ENCODE measurements at places on chromosomes 4 and X.

DNA sequence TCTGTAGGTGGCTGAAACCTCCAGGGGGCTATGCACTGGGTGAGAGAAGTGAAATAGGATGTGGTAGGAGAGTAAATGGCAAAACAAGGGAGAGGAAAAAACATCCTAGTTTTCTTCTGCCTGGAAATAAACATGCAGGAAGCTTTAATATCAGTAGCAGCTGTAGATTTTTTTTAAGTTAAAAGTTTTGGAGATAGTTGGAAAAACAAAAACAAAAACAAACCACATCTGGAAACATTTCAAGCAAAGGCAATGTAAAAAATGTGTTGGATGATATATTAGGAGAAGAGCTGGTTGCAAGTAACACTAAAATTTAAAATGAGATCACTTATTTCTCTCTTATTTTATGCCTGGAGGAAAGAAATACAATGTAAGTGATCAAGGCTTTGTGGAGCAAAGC, 388.0 kb downstream of the SPRY1 start:
- no peaks in the 10 kb centered on the region for H3K27me3 ChIP-seq
- DNase-seq = no peak
- H3K4me1 ChIP-seq = no peaks in the 10 kb centered on the region
- no peak overlapping the region for H3K4me3 ChIP-seq
- no peak overlapping the region for H3K27ac ChIP-seq
- no peaks in the 10 kb centered on the region for H3K36me3 ChIP-seq

DNA sequence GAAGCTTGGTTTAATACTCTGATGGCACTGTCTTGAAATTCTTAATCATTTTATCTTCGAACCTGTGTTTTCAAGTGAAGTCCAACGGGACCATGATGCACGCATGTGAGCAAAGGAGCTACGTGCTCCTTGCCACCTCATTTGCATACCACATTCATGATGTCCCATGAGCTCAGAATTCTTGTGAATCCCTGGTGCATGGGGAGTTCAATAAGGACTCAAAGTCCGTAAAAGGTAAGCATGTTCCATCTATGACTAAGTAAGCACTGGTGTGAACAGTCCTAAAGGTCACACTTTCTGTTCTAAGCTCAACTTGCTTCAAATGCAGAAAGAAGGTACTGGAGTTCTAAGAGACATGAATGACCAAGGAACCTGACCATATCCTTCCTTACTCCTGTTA, 13.1 kb upstream of the GPM6B start:
- DNase-seq = no peak
- no peaks in the 10 kb centered on the region for H3K4me1 ChIP-seq
- H3K4me3 ChIP-seq = no peak overlapping the region
- no peaks in the 10 kb centered on the region for H3K36me3 ChIP-seq
- no peak overlapping the region for H3K27ac ChIP-seq

DNA sequence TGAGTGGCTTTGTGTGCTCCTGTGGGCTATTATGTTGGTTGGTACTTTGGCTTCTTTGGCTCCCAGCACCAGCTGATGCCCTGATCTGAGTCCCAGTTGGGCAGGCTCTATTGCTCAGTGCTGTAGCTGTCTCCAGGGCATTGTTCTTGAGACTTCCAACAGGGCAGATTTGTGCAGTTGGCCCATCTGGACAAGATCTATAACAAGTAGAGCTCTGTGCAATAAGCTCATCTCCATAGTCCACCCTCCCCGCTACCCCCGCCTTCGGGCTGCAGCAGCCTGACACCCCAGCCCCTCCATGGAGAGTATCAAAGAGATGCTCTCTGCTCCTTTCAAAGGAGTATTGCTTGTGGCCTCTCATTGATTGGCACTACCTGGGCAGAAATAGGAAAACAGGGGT, 5.8 kb upstream of the TMEM31 start:
- no peak overlapping the region for H3K27ac ChIP-seq
- H3K36me3 ChIP-seq = no peaks in the 10 kb centered on the region
- DNase-seq = no peak
- no peak overlapping the region for H3K4me3 ChIP-seq

GRCh38 chr4:7571001-7571400, 136.3 kb upstream of the PSAPL1 start:
- H3K4me1 ChIP-seq = no peaks in the 10 kb centered on the region
- no peak overlapping the region for H3K27ac ChIP-seq
- no peak for DNase-seq
- H3K27me3 ChIP-seq = no peaks in the 10 kb centered on the region
- H3K36me3 ChIP-seq = no peaks in the 10 kb centered on the region

DNA sequence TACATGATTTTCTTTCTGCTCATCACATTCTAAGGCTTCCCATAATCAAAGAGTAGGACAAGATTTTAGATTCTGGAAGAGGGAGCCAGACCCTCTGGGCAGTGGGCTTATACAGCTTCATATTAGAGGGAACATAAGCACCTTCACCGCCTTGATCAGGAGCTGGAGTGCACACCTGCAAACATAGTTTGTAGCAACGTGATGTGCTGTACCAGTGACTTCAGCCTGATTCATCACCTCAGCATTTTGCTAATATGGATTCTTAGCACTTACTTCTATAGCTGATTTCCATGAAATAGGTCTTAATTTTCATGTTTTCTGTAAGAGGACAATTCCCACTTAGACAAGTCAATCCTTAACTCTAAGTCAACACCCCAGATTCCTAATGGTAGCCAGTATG, 36.7 kb downstream of the PCDH18 start:
- no peaks in the 10 kb centered on the region for H3K36me3 ChIP-seq
- no peak for DNase-seq
- no peaks in the 10 kb centered on the region for H3K4me1 ChIP-seq
- H3K27ac ChIP-seq = no peak overlapping the region

DNA sequence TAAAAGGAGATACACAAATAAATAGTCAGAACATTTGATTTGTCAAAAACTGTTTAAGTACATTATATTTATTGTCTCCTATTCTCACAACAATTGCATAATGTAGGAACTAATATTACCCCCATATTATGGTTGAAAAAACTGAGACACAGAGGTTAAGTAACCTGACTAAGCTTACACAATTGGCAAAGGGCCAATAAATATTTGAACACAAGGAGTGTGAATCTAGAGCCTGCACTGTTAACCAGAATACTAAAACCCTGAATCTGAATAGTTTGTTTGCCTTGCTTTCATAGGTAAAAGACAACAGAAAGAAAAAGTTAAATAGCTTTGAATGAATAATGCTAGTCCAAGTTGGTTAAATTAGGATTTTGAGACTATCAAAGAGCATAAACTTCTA, 55.2 kb downstream of the IL13RA2 start:
- no peaks in the 10 kb centered on the region for H3K27me3 ChIP-seq
- no peaks in the 10 kb centered on the region for H3K36me3 ChIP-seq
- H3K27ac ChIP-seq = no peak overlapping the region
- no peak for DNase-seq

GRCh38 chr4:154868414-154869194, 87.5 kb downstream of the RBM46 start:
- H3K4me3 ChIP-seq = no peak overlapping the region
- H3K36me3 ChIP-seq = no peaks in the 10 kb centered on the region
- H3K27me3 ChIP-seq = no peaks in the 10 kb centered on the region

- H3K27ac ChIP-seq = no peak overlapping the region
- no peak for DNase-seq
- no peaks in the 10 kb centered on the region for H3K36me3 ChIP-seq
- H3K4me1 ChIP-seq = no peaks in the 10 kb centered on the region
- H3K27me3 ChIP-seq = no peaks in the 10 kb centered on the region
Observed at GRCh38 chr4:14022456-14022855, 394.9 kb upstream of the BOD1L1 start.

GRCh38 chrX:55039471-55039870, 8.7 kb upstream of the ALAS2 start:
- no peaks in the 10 kb centered on the region for H3K27me3 ChIP-seq
- no peak overlapping the region for H3K27ac ChIP-seq
- H3K4me3 ChIP-seq = no peak overlapping the region
- H3K36me3 ChIP-seq = no peaks in the 10 kb centered on the region
- DNase-seq = no peak

GRCh38 chr4:153790500-153790865, 1.6 kb upstream of the SFRP2 start:
- DNase-seq = no peak
- no peak overlapping the region for H3K27ac ChIP-seq
- H3K27me3 ChIP-seq = peaks cover 15% of the 10 kb centered on the region
- H3K36me3 ChIP-seq = no peaks in the 10 kb centered on the region
- no peak overlapping the region for H3K4me3 ChIP-seq

DNA sequence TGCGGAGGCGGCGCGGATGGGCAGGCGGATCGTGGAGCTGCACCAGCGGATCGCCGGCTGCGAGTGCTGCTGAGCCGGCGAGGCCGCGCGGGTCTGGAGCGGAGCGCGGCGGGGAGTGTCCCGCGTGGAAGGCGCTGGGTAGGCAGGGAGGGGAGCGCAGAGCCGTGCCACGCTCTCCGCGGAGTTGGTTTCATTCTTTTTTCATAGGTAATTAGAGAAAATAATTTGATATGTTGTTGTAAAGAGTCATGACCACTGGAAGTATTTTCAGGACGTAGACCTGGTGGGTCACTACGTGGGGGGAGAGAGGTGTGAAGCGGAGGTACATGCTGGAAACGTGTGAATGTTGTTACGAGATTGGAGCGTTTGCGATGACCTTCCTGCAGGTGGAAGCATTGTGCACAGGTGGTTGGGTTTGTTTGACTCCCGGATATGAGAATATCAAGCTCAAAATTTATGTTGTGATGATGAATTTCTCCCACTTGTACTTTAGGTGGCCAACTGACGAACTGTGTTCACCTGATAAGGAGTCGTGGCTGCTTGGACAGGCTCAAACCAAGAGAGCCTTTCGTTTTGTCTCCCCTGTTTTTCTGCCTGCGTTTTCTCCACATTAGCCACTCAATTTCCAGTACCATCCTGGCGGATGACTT, 19.1 kb upstream of the S100P start:
- H3K4me3 ChIP-seq = peak overlapping the region; percentile 68
- peak overlapping the region; percentile 78 for H3K27ac ChIP-seq
- peaks cover 2% of the 10 kb centered on the region for H3K36me3 ChIP-seq
- H3K4me1 ChIP-seq = peaks cover 12% of the 10 kb centered on the region
- no peak for DNase-seq
- H3K27me3 ChIP-seq = no peaks in the 10 kb centered on the region

GRCh38 chr4:175068266-175068665, 150.1 kb downstream of the ADAM29 start:
- H3K4me1 ChIP-seq = no peaks in the 10 kb centered on the region
- no peak for DNase-seq
- no peak overlapping the region for H3K4me3 ChIP-seq

GRCh38 chr4:82381661-82382296, 8.0 kb upstream of the HNRNPD start:
- no peak overlapping the region for H3K4me3 ChIP-seq
- no peaks in the 10 kb centered on the region for H3K4me1 ChIP-seq
- no peak for DNase-seq

DNA sequence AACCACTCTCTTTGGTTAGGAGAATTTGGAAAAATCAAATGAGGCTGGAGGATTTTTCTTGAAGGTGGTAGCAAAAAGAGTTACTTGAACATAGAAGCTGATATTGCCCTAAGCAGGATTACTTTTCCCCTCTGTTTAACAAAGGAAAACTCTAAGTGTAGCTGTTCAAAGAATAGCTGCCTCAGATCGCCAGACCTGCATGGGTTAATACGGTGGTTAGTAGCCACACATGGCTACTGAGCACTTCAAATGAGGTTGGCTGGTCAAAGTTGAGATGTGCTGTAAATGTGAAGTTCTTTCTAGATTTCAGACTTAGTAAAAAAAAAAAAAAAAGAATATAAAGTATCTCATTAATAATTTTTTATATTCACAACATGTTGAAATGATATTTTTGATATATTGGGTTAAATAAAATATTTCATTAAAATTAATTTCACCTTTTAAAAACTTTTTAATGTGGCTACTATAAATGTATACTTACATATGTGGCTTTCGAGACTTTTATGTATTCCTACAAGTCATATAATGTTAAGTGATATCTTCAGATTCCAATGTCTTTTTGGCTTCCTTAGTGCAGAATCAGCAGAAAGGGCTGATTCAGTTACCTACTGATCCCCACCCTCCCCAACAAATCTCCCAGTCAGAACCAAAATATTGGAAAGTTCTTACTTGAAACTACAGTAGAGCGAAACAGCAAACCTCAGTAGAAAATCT, 3.3 kb upstream of the RPS6KA3 start:
- H3K4me1 ChIP-seq = no peaks in the 10 kb centered on the region
- H3K27ac ChIP-seq = no peak overlapping the region
- H3K4me3 ChIP-seq = no peak overlapping the region

- H3K27ac ChIP-seq = no peak overlapping the region
- no peak overlapping the region for H3K4me3 ChIP-seq
- no peak for DNase-seq
Observed at GRCh38 chrX:97909245-97909644, 1025.5 kb downstream of the RPA4 start.

DNA sequence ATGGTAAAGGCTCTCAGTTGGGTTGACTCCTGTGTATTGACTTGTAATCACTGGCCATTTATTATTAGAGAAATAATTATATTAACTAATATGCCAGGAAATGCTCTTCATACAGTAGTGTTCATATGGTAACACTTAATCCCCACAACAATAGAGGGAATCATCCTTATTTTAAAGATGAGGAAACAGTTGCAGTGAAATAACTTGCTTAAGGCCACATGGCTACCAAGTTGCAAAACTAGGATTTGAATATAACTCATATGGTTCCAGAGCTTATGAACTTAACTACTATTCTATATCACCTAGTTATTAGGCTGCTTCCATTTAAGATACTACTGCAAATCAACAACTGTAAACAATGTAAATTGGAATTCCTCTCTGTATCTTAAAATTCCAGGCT, 143.5 kb upstream of the HPGD start:
- no peak overlapping the region for H3K4me3 ChIP-seq
- H3K27ac ChIP-seq = no peak overlapping the region
- no peaks in the 10 kb centered on the region for H3K4me1 ChIP-seq
- no peak for DNase-seq
- no peaks in the 10 kb centered on the region for H3K27me3 ChIP-seq
- H3K36me3 ChIP-seq = no peaks in the 10 kb centered on the region

GRCh38 chr4:83228231-83228630, 56.4 kb downstream of the COQ2 start:
- H3K4me3 ChIP-seq = no peak overlapping the region
- H3K36me3 ChIP-seq = no peaks in the 10 kb centered on the region
- no peak overlapping the region for H3K27ac ChIP-seq
- no peaks in the 10 kb centered on the region for H3K4me1 ChIP-seq
- H3K27me3 ChIP-seq = no peaks in the 10 kb centered on the region

GRCh38 chr4:177079327-177079726, 230.3 kb upstream of the NEIL3 start:
- no peak overlapping the region for H3K4me3 ChIP-seq
- no peaks in the 10 kb centered on the region for H3K4me1 ChIP-seq
- DNase-seq = no peak
- no peak overlapping the region for H3K27ac ChIP-seq
- H3K36me3 ChIP-seq = no peaks in the 10 kb centered on the region
- H3K27me3 ChIP-seq = no peaks in the 10 kb centered on the region

GRCh38 chr4:151804086-151804630, 43.4 kb upstream of the GATB start:
- H3K4me1 ChIP-seq = no peaks in the 10 kb centered on the region
- no peaks in the 10 kb centered on the region for H3K27me3 ChIP-seq
- no peak overlapping the region for H3K4me3 ChIP-seq

GRCh38 chrX:3713937-3714434, 537 bp upstream of the PRKX start:
- H3K27me3 ChIP-seq = no peaks in the 10 kb centered on the region
- no peaks in the 10 kb centered on the region for H3K4me1 ChIP-seq

GRCh38 chrX:78116766-78117165, 12.7 kb downstream of the PGK1 start:
- H3K4me3 ChIP-seq = no peak overlapping the region
- H3K27me3 ChIP-seq = no peaks in the 10 kb centered on the region
- DNase-seq = no peak

GRCh38 chr4:151418385-151418784, 9.4 kb downstream of the FHIP1A start:
- H3K36me3 ChIP-seq = no peaks in the 10 kb centered on the region
- H3K4me3 ChIP-seq = no peak overlapping the region
- H3K4me1 ChIP-seq = no peaks in the 10 kb centered on the region
- H3K27me3 ChIP-seq = no peaks in the 10 kb centered on the region
- no peak overlapping the region for H3K27ac ChIP-seq
